Kidney epithelial cell (primary cell): ENCODE measurements at places on chromosomes 4 and X. TPM values are rescaled to one million over a fixed set of nuclear protein-coding genes. Genes with fewer than 3 reads are reported as not detected.

Gene TCP11X2
- total RNA-seq, result 0.14 and 0.42 TPM in 2 replicates

Gene PNMA3
- total RNA-seq, result 1.5 and 1.7 TPM in 2 replicates

Gene P2RY8
- total RNA-seq, result not detected in 2 replicates

Gene CWH43
- 1.3 and 3.3 TPM in 2 replicates for total RNA-seq

Gene PNMA6F
- total RNA-seq, result not detected in 2 replicates

Gene SNCA
- total RNA-seq, result 7.6 and 8.7 TPM in 2 replicates

Gene CPZ
- total RNA-seq, result 0.67 and 0.75 TPM in 2 replicates

Gene DCHS2
- 0.75 and 3.1 TPM in 2 replicates for total RNA-seq

Gene OTC
- total RNA-seq, result not detected in 2 replicates

Gene PGK1
- 231 and 245 TPM in 2 replicates for total RNA-seq

Gene MMRN1
- total RNA-seq, result not detected in 2 replicates

Gene WDR17
- 2.9 and 3.7 TPM in 2 replicates for total RNA-seq

Gene SLC25A43
- total RNA-seq, result 5.6 and 9.8 TPM in 2 replicates

Gene COPS4
- total RNA-seq, result 27.6 and 39.5 TPM in 2 replicates

Gene SPANXD
- total RNA-seq, result not detected in 2 replicates

Gene ATOH1
- not detected in 2 replicates for total RNA-seq

Gene KLHL13
- 10.7 and 12.7 TPM in 2 replicates for total RNA-seq

Gene AIMP1
- total RNA-seq, result 30.3 and 32.7 TPM in 2 replicates

Gene GPRASP2
- total RNA-seq, result 10.5 and 10.6 TPM in 2 replicates

Gene CHIC2
- 28.9 and 32.7 TPM in 2 replicates for total RNA-seq
